ENCODE measurements at places on chromosomes 11 and 22.

DNA sequence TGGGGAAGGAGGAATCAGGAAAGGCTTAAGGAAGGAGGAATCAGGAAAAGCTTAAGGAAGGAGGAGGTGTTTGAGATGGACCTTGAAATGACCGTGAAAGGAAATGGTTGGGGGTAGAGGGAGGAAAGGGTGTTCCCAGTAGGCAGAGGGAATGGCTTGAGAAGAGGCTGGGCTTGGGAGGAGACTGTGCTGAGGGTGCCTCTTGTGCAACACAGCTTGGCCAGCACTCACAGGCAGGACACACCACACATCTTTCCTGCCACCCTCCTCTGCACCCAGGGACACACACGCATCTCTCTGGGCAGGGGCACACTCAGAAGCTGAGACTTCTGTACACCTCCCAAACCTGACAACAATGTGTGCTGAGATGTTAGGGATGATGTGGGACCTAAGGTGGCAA lies 151.4 kb downstream of the FBXO7 start:
- no peak for DNase-seq

DNA sequence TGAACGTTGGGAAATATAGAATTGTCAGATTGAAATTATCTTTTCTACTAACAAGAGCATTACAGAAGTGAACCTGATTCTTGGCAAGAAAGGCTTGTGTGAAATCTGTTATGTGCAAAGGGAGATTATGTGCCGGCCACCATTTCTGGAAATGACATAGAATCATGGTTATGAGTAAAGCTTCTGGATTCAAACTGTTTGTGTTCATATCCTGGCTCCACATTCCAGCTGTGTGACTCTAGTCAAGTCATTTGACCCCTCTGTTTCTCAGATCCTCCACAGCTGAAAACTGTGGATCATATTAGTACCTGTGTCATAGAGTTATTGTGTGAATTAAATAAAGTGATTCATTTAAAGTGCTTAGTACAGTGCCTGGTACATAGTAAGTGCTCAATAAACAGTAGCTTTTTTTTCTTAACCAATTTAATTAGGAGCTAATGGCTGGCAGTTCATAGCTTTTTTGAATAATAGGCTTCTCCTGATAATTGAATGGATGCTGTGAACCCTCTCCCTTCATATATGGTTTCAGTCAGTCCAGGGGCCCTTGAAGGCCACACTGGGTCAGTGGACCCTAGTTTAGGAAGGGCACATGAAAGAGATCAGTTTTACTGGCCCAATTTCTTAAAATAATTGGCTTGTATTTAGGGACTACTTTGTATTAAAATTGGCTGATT lies 34.6 kb downstream of the EHF start:
- no peak for DNase-seq

GRCh38 chr22:44828193-44828592 lies 75.8 kb downstream of the ARHGAP8 start:
- no peak for DNase-seq

- peak; percentile 79 for DNase-seq
These were observed 134.4 kb upstream of the SORL1-AS1 start for GRCh38 chr11:121587182-121587581.

DNA sequence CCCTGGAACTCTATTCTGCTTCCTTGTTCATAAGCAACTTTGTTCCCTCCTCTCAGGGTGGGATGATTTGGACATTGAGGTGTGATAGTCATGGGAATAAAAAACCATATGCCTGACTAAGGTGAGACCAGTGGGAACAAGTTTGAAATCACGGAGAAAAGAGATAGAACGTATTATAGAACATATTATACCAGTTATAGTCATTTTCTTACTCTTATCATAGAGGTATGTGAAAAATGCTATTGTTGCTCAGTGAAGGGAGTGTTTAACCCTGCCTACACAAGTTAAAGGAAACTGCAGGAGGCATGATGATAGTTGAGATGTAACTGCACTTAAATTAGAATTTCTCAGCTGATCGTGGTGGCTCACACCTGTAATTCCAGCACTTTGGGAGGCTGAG lies 15.5 kb downstream of the OR6Q1 start:
- DNase-seq: no peak
